ENCODE measurements at places on chromosomes 7 and 10.

- DNase-seq, result no peak
Observed at GRCh38 chr10:68348265-68348741, 15.6 kb upstream of the PBLD start.

DNA sequence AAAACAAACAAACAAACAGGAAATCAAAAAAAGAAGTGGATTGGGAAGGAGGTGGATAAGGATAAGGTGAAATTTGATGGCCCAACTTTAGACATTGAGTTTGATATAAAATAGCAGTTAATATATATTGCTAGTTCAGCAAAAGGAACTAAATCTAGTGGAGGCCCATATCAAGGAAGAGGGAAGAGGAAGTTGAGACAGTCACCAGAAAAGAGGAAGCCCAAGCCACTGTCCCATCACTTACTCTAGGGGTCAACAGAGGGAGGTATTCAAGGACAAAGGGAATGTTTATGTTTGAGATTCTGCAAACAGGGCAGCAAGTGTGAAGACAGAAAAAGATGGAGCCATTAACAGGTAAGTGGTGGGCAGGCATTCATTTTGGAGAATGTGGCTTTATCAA, 3.7 kb downstream of the LAMTOR4 start:
- no peak for DNase-seq

DNA sequence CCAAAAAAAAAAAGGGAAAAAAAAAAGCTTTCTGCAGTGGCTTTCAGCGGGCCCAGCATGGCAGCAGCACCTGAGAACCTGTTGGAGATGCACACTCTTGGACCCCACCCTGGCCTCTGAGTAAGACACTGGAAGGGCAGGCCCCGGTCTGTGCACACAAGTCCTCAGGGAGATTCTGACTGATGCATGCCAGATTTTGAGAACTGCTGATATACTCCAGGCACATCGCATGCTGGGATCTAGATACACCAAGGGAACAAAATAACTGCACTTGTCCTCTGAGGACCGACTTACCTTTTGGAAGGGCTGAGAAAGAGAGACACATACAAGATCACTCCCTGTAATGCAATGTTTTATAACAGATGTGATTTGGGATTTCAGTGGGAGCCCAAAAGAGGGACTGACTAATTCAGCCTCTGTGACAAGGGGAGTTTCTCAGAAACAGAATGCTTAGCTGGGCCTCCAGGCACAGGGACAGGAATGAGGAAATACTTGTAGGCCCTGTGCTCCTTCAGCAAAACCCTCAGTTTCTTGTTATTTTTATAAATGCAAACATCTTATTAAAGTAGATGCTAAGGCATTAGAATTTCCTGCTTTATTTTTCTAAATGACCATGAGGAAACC, 8.2 kb downstream of the EGFR start:
- no peak for DNase-seq

- no peak for DNase-seq
Observed at GRCh38 chr7:3440509-3440908, 139.5 kb downstream of the SDK1 start.

GRCh38 chr7:122605929-122606328, 93.0 kb downstream of the RNF133 start:
- no peak for DNase-seq

GRCh38 chr10:20760460-20760859, 136.7 kb downstream of the NEBL start:
- DNase-seq, result no peak

DNA sequence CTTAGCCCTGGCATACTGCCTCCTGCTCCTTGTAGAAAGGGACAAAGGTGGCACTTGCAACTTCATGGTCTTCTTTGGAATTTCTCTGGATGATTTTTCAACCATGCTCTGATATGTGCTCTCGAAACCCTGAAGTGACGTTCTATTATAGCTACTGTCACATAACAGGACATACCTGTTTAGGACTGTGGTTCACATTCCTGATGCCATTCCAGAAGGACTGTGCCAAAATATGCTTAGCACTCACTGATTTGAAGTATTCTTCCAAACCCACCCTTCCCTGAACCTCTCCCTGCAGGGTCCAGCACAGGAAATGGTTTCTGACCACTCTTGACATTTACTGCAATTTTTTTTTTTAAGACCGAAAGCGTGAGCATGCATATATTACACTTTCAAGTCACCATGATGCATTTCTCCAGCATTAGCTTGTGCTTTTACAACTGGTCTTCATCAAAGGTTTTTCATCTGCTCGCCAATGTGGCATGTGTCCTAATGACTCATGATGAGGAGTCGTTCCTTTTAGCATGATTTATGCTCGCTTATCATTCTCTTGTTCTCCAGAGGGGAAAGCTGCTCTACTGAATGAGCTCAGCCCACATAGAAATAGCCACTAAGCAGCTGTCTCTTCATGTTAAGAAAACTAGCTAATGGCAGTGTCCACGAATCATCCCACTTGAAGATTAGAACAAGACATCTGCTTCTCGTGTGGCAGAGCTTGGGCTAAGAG, 135.2 kb downstream of the ADAM12 start:
- DNase-seq, result no peak

DNA sequence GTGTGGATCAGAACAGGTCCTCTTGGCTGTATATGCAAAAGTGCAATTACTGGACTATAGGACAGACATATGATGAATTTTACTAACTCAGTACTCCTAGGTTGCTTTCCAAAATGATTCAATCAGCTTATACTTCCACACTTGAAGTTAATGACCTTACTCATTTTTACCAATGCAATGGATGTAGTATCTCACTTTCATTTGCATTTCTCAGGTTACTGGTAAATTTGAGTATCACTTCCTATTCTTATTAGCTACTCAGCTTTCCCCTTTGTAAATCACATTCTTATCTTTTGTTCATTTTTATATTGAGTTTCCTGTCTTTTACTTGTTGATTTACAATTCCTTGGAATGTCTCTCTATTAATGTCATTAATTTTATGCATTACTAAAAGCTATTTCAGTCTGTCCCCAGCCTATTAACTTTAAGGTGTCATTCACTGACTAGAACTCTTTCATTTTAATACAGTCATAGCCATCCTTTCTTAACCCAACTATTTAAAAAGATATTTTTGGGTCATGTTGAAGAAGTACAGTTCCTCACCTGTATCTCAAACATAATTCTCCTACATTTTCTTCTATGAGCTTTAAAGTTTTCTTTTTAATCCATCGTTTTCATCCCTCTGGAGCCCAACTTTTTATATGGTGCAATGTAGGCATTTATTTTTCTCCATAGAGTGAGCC, 88.6 kb downstream of the VIM start:
- DNase-seq, result no peak

DNA sequence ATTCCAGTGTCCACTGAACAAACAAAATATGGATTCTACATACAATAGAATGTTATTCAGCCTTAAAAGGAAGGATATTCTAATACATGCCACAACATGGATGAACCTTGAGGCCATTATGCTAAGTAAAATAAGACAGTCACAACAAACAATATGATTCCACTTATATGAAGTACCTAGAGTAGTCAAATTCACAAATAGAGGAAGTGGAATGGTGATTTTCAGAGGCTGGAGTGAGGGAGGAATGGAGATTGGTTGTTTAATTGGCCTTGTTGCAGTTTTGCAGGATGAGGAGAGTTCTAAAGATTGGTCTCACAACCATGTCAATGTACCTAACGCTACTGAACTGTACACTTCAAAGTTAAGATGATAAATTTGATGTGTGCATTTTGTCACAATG, 119.6 kb downstream of the CHN2 start:
- DNase-seq, result no peak

GRCh38 chr7:70736715-70737460, 395.1 kb upstream of the GALNT17 start:
- no peak for DNase-seq

GRCh38 chr10:126092366-126093215, 196.2 kb downstream of the FANK1 start:
- DNase-seq, result no peak

DNA sequence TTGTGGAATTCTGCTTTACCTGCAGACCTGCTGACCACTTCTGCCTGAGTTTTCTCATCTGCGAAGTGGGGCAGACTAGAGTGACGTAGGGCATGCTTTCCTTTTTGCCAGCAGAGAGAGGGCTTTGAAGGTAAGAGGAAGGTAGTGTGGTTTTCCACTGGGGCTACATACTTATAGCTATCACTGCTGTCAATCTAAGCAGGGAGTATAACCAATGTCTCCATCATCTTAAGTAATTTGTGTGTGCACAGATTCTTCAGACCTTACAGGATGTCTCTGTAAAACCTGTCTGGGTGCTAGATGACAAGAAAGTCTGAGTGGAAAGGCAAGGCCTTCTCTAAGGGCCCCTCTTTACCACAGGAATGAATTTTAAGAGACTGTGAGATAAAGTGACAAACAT, 106.8 kb downstream of the RBM20 start:
- no peak for DNase-seq

DNA sequence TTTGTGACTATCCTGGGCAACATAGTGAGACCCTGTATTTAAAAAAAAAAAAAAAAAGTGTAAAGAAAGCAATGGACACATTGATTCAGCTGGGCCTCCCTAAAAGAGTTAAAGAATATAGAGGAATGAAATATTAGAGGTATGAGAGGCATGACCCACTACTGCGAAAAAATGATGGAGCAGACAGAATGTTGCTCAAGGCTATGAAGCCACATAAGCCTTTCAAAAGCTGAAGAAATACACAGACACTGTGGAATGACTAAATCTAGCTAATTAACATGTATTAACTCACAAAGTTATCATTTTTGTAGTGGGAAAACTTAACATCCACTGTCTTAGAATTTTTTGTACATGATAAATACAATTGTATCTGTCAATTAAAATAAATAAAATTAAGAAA, 107.3 kb downstream of the HGF start:
- DNase-seq, result no peak

DNA sequence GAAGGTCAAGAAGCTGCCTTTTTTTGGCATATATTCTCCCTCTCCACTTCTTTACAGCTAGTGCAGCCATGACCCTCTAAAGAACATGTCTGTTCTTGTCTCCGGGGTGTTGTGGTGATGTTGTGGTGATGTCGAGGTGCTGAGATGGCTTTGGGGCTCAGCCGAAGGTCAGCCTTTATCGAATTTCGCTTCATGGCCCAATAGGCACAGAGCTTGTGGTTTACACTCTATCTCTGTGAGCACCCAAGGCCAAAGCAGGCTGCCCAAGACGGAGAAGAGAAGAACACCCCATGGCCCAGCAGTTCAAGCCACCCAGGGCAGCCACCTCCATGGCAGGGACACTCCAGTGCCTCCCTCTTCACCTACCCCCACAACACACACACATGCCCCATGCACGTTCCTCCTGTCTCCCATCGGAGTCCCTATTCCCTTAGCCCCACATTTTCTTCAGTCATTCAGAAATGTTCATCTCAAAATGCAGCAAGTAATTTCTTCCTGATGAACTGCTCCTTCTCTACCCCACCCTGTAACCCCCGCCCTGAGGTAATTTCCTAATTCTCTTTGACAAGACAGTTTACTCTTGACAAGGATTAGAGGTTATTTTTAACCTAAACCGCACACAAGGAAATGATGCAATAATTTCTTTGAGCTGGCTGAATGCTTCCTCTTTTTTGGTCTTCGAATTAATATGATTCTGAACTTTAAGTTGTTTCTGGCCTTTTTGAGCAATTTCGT, 18.6 kb upstream of the ADRB1 start:
- no peak for DNase-seq

GRCh38 chr7:31735991-31736982, 49.3 kb downstream of the PPP1R17 start:
- DNase-seq, result peak; percentile 87

GRCh38 chr10:110035070-110035921, 27.5 kb downstream of the ADD3 start:
- no peak for DNase-seq

GRCh38 chr10:33106767-33107166, 148.7 kb upstream of the ITGB1 start:
- DNase-seq, result no peak

- no peak for DNase-seq
Observed at GRCh38 chr7:129525225-129525862, 23.0 kb downstream of the SMKR1 start.

- DNase-seq, result no peak
Observed at GRCh38 chr7:148245381-148245780, 345.2 kb upstream of the C7orf33 start.

DNA sequence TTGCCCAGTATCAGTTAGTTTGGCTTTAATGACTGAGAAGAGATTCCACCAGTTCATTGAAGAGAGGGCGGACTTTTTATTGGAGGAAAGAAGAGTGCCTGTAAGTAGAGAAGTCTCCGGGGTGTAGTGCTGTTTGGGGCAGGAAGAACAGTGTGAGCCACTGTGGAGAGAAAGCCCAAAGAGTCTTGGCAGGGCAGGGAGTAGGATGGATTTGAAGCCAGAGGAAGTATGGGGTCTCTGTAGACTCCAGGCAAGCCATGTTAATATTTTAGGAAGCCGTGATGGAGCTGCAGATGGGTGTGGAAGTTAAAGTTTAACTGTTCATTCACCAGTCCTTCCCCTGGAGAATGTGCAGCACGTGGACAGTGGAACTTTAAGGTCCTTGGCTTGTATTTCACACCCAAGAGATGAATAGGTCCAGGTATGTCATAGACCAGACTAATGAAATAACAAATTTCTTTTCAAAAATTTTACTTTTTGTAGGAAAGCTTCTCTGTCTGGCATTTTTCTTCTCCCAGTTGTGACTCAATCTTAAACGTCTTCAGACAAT, 54.1 kb downstream of the TCF7L2 start:
- no peak for DNase-seq

GRCh38 chr10:26380815-26381214, 57.3 kb upstream of the APBB1IP start:
- DNase-seq, result no peak

DNA sequence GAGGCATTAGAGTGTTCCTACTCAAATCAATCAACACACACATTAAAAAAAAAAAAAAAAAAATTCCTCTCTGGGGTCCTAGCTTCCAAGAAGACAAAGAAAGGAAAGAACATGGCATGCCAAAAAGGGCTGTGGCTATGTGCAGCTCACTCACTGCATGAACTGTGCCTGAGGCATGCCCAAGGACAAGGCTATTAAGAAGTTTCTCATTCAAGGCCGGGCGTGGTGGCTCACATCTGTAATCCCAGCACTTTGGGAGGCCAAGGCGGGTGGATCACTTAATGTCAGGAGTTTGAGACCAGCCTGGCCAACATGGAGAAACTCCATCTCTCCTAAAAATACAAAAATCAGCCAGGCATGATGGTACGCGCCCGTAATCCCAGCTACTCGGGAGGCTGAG, 41.9 kb upstream of the PPP3CB start:
- no peak for DNase-seq

DNA sequence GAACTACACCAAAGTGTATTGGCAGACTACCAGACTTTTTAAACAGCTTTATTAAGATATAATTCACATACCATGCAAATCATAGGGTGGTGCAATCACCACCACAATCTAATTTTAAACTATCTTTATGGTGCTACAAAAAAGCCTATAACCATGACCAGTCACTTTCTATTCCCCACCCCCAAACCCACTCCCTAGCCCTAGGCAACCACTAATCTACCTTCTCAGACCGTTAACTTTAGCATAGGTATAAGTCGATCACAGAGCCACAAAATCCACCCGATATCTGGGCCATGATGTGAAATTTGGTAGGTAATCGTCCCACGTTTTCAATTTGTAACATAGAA, 536 bp upstream of the POM121 start:
- DNase-seq, result no peak

Data from H1 (cell line).